ENCODE measurements at places on chromosomes 5 and 9.

GRCh38 chr5:179680014-179680779 is 637 bp downstream of the CBY3 start:
- DNase-seq, result no peak

DNA sequence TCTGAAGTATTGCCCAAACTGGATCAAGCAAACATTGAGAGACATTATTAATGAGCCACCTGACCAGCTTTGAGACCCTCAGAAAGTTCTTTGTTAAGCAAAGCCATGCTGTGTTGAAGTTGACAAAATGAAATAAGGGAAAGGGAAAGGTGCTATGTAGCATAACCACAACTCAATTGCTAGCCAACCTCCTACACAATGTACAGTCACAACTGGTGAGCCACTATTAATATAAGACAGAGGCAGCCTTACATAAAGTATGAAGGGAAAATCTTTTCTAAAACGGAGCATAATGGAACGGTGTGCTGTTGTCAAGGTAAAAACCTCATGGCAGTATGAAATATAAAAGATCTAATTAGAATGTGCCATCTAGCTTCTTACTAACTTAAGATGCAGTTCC is 375.8 kb upstream of the ST8SIA4 start:
- no peak for DNase-seq

DNA sequence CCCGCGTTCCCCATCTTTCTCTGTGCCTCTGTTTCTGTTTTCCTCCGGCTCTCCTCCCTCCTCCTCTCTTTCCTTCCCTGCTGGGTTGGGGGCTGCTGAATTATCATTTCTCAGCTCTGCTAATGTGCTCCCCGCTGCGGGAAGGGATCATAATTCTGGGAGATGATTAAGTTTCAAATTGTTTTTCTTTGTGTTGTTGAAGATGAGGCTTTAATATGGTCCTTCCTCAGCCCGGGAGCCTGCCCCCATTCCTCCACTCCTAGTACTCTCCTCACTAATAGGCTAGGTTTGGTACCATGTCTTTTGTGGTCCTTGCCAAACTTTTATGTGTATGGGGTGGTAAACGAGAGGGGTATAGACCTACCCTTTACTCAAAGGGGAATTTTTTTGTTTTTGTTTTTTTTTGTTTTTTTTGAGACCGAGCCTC is 5.7 kb upstream of the PCDH1 start:
- no peak for DNase-seq

GRCh38 chr9:27162045-27162444 is 53.0 kb downstream of the TEK start:
- no peak for DNase-seq

- DNase-seq, result no peak
Measured at GRCh38 chr5:169356811-169357210, 55.9 kb upstream of the SLIT3 start.

GRCh38 chr5:95920822-95921221 is 40.8 kb downstream of the ELL2 start:
- no peak for DNase-seq

DNA sequence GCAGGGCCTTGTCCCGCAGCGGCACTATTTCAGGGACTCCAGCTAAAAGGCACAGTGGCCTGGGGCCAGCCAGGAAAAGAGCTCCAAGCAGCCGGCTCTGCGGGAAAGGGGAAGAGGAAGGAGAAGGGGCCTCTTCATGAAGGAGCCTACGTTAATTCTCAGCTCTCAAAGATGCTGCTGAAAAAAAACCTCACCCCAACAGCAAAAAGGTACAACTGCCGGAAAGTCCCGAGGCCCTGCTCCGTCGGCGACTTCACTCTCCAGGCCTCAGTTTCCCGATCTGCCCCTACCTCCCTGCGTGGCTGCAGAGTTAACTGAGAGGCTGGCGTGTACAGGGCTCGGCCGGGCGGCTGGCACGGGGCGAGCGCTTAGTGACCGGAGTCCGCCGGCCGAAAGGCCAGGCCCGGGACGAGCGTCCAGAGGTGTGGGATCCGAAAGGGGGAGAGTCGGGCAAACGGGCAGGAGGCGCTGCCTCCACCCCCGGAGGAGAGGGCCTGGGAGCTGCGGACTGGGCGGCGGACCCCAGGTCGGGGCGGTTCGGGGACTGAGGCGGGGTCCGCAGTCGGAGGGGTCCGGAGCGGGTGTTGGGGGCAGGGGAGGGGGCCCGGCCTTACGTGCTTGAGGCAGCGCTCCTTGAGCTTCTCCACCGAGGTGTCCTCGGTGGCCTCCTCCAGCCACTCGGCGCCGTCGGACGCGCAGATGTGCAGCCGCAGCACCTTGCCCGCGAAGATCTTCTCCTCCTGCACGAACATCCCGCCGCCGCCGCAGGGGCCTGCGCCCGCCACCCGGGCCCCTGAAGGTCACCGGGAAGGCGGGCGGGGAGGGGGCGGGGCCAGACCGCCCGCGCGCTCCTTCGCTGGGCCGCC is 529 bp downstream of the UBAC1 start:
- DNase-seq, result no peak

DNA sequence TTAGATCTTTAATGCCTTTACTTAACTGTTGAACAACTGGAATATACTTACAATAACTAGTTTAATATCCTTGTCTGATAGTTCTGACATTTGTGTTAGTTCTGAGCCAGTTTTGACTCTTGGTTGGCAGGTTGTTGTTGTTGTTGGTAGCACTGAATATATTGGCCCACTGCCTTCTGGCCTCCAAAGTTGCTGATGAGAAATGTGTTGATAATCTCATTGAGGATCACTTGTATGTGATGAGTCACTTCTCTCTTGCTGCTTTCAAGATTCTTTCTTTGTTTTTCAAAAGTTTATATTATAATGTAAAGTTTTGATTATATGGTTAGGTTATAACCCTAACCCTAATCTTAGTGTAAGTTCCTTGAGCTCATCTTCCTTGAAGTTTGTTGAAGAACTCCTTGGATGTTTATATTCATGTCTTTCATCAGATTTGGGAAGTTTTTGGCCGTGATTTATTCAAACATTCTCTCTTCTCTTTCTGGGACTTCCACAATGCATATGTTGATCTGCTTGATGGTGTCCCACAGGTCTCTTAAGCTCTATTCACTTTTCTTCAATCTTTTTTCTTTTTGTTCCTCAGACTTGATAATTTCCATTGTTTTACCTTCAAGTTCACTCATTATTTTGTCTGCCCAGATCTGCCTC is 149.7 kb downstream of the FGF18 start:
- no peak for DNase-seq

GRCh38 chr9:99885747-99886146 is 20.7 kb upstream of the STX17 start:
- DNase-seq, result no peak

DNA sequence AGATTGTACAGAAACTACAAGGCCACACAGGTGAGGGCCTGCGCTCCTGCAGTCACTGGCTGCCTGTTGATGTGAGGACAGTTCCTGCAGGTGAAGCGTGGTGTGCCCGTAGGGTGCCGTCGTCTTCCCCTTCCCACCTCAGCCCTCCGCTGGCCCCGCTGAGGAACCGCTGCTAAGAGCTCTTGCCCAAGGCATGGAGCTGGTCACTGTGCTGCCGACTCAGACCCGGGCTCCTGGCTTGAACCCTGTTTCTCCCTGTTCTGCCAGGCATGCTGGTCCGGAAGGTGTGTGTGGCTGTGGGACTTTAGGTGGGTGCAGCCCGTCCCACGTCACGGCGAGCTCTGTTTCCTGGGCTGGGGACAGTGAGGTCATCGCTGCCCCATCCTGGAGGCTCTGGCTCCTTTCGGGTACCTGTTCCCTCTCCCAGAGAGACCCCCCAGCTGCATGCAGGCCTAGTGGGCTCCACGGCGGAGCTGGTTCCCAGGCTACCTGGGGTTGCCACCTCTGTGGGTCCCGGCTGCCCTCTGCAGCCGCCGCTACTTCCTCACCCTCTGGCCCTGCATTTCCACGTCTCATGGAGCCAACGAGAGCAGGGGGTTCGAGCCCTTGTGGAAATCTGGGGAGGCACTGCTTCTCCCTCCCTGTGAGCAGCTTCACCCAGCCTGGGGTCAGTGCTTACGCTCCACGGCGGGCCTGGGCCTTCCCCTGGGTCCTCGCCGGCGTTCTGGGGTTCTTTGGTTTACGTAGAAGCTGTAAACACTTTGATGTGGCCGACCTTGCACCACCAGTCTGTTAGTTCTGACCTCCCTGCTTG is 7.6 kb downstream of the RNU6ATAC start:
- DNase-seq, result no peak

GRCh38 chr9:127323393-127323792 is 58.8 kb downstream of the GARNL3 start:
- no peak for DNase-seq

GRCh38 chr9:27528886-27529315 is 713 bp downstream of the MOB3B start:
- DNase-seq, result no peak

DNA sequence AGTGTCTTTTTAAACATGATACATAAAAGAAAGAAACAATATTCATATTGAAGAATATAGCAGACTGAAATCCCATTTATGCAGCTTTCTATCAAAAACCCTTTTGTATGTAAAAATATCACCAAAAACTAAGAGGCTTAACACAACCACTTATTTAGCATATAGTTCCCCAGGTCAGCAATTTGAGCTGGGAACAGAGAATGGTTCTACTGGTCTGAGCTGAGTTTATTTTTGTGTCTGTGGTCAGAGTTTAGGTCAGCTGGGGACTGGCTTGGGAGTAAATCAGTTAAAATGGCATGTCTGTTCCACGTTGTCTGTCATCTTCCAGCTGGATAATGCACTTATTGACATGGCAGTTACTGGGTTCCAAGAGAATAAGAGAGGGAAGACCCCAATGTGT is 165.0 kb downstream of the TMEM232 start:
- no peak for DNase-seq

DNA sequence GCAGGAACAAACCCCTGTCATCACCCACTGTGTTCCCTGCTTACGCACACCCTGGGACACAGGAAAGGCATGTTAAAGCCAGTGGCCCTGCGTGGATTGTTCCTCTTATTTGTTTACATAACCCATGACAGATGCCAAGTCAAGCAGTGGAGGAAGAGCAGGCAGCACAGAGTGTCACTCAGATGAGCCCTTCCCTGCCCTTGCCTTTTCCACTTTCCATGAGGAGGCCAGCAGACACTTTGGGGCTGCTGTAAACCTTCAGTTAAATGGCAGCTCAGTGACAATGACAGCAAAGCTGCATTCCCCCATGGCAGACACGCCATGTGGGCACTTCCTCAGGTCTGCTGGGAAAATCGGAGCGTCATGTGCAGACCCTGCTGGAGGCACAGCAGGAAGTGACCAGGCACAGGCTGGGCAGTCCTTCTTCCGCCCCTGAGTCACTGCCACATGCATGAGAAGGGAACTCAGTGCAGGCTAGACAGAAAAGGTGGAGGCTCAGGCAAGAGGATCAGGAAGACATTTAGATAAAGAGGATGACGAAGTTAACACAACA is 216.8 kb upstream of the PIK3R1 start:
- no peak for DNase-seq

GRCh38 chr9:98536542-98537173 is 172.1 kb downstream of the GABBR2 start:
- DNase-seq, result peak; percentile 15

GRCh38 chr5:107533910-107534876 is 136.5 kb downstream of the EFNA5 start:
- DNase-seq, result no peak

DNA sequence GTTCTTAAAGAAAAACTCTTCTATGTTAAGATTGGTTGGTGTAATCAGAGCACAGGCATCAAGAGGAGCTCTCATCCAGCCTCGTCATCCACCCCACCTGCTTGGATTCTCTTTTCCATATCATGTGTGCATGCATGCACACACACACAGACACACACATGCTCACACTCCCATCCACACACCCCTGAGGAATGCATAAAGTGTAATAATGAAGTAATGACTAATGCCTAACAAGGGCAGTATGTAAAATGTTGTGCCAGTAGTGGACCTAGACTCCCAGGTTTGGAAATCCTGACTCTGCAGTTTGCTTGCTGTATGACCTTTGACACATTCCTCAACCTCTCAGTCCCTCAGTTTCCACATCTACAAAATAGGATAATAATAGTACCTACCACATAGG is 280.0 kb upstream of the ANKRD55 start:
- no peak for DNase-seq

DNA sequence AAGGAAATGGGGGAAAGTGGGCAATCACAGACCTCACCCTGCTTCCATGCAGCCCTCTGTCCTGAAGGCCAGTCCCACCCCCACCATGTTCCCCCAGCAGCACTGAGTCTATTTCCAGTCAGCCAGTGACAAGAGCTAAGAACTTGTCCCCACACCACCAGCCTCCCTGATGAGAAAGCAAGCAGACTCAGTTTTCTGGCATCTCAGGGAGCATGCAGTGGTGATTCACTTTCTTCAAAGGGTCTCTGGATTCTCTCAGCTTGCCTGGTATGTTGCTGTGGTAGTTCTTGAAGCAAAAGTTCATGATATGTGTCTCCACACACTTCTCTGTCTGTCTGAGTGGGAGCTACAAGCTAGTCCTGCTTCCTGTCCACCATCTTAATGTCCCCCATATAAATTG is 799.9 kb upstream of the TYRP1 start:
- DNase-seq, result no peak
